T-helper 17 cell (primary cell): ENCODE measurements at places on chromosomes 16 and 17. TPM values are rescaled to one million over a fixed set of nuclear protein-coding genes. Genes with fewer than 3 reads are reported as not detected.

- no peak overlapping the region for H3K27ac ChIP-seq
- H3K4me1 ChIP-seq, result peaks cover 3% of the 10 kb centered on the region
- DNase-seq, result no peak
- no peak overlapping the region for H3K4me3 ChIP-seq
- no peaks in the 10 kb centered on the region for H3K27me3 ChIP-seq
- H3K36me3 ChIP-seq, result no peaks in the 10 kb centered on the region
Observed at GRCh38 chr16:85438981-85439685, 174.0 kb upstream of the GSE1 start.

- no peak overlapping the region for H3K27ac ChIP-seq
- no peaks in the 10 kb centered on the region for H3K27me3 ChIP-seq
- H3K4me1 ChIP-seq, result peaks cover 39% of the 10 kb centered on the region
- H3K36me3 ChIP-seq, result no peaks in the 10 kb centered on the region
- DNase-seq, result no peak
Observed at GRCh38 chr17:17056156-17056539, 13.9 kb downstream of the MPRIP start.

GRCh38 chr17:70168977-70169708, at the start of gene KCNJ2:
Gene KCNJ2, plus strand, starts transcription at chr17:70169532. Its CDS starts 5,508 bp downstream, at chr17:70175040.
- peaks cover 89% of the 10 kb centered on the region for H3K27me3 ChIP-seq
- H3K4me1 ChIP-seq, result peaks cover 12% of the 10 kb centered on the region
- no peak within 1 kb of the TSS for H3K27ac ChIP-seq
- peaks cover 3% of the 10 kb centered on the region for H3K36me3 ChIP-seq
- H3K4me3 ChIP-seq, result peak within 1 kb of the TSS; percentile 89
- peak; percentile 10 for DNase-seq

DNA sequence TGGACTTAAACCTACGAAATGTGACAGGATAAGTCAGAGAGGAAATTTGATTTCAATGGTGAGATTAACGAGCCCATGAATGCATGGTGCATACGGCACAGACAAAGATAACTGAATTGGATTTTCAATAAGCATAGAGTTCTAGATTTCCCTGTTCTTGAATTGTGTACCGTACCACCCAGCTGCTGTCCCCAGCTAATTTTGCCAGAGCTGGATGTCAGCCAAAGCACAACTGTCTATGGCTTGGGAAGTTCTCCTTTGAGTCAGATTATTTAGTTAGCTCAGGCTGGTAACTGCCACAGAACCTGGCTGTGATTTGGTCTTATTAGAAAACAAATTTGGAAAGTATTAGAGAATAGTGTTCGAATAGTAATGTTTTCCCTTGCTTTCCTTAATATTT, 143.1 kb downstream of the CDH13 start:
- no peak for DNase-seq
- peaks cover 2% of the 10 kb centered on the region for H3K4me1 ChIP-seq
- peaks cover 42% of the 10 kb centered on the region for H3K27me3 ChIP-seq
- H3K4me3 ChIP-seq, result no peak overlapping the region
- H3K36me3 ChIP-seq, result no peaks in the 10 kb centered on the region

The MLST8 gene
- total RNA-seq, result 28.2 TPM

The TEPSIN gene
- total RNA-seq, result 84.1 TPM

GRCh38 chr16:49643429-49644144, 212.3 kb downstream of the ZNF423 start:
- no peak for DNase-seq
- no peaks in the 10 kb centered on the region for H3K36me3 ChIP-seq
- no peaks in the 10 kb centered on the region for H3K4me1 ChIP-seq
- H3K27me3 ChIP-seq, result peaks cover 6% of the 10 kb centered on the region
- H3K4me3 ChIP-seq, result no peak overlapping the region
- no peak overlapping the region for H3K27ac ChIP-seq
